ENCODE measurements at places on chromosomes 3 and 15. TPM values are rescaled to one million over a fixed set of nuclear protein-coding genes. Genes with fewer than 3 reads are reported as not detected.

Gene ACKR2
- 0.99 TPM for polyA plus RNA-seq

Gene APBA2
- polyA plus RNA-seq = 11.6 TPM

Gene MNS1
- 30.3 TPM for polyA plus RNA-seq

Gene MOBP
- 0.60 TPM for polyA plus RNA-seq

Gene GXYLT2
- polyA plus RNA-seq = 12.4 TPM

DNA sequence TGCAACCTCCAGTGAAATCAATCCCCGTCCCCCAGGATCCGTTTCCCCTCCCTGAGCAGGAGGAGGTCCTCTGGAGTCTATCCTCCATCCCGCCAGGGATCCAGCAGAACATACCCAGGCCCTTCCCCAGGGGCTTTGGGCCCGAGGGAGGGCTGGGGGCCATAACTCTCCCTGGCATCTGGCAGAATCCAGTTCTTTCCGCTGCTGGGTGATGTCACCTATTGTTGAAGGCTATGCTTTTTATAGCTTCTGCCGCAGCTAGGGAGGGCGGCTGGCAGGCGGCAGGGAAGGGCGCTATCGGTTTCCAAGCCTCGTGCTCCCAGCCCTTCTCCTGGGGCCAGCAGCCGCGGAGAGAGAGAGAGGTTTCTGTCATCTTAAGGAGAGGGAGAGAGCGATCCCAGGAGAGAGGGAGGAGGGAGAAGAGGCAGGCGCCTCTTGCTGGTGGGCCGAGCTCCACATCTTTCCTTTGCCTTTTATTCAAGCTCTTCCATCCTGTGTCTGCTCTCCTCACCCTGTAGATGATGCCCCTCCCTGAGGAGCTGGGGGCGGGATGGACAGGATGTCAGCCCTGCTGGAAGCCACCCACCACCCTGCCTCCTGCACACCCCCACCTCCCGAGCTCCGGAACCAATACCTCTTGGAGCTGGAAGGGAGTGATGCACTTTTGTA, 120.1 kb downstream of the ANP32A start:
- peak; percentile 67 for DNase-seq

DNA sequence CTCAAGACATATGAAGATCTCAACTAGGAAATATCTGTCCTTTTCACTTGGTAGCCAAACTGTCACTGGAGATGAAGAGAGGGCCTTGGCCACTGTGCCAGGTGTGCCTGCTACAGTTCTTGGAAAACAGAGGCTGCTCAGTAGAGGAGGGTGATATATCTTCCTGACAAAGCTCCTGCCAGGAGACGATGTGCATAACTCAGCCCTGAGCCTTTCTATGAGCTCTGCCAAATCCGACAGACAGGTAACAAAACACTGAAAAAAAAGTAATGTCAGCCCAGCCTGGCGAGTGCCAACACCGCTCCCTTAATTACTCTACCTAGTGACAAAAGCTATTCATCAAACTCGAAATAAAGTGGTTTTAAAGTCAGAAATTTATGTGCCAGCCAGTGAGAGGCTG, 123.2 kb downstream of the MFSD1 start:
- no peak for DNase-seq

- DNase-seq = no peak
Measured at GRCh38 chr3:57980416-57980815, 27.8 kb upstream of the FLNB start.

DNA sequence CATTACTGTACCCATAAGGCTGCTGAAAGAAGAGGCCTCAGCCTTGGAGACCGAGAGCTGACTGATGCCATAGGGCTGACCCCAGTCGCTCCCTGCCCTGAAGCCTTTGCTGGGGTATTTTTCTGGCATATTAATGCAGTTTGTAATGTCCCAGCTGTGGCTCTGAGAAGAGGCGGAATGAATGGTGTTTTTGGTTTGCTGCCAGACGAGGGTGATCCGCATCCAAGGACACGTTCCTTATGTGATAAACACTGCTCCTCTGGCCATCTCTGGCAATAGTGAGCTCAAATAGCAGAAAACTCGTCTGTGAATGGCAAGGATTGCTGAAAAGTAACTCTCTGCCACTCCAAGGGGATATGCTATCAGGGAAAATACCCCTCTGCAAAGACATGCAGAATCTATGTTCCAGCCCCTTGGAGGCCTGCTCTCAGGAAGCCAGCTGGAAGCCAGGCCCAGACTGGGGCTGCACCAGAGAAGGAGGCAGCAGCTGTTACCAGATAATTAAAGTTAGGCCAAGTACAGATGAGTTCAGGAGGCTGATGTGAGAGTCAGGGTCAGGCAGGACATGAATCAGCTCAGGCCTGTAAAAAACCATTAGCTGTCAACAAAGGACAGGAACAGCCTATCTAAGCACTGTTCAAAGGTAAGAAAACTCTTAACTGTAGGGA, 28.9 kb upstream of the KLHL6 start:
- DNase-seq = peak; percentile 82

- no peak for DNase-seq
Measured at GRCh38 chr3:114212646-114213045, 24.7 kb downstream of the ZNF80 start.

DNA sequence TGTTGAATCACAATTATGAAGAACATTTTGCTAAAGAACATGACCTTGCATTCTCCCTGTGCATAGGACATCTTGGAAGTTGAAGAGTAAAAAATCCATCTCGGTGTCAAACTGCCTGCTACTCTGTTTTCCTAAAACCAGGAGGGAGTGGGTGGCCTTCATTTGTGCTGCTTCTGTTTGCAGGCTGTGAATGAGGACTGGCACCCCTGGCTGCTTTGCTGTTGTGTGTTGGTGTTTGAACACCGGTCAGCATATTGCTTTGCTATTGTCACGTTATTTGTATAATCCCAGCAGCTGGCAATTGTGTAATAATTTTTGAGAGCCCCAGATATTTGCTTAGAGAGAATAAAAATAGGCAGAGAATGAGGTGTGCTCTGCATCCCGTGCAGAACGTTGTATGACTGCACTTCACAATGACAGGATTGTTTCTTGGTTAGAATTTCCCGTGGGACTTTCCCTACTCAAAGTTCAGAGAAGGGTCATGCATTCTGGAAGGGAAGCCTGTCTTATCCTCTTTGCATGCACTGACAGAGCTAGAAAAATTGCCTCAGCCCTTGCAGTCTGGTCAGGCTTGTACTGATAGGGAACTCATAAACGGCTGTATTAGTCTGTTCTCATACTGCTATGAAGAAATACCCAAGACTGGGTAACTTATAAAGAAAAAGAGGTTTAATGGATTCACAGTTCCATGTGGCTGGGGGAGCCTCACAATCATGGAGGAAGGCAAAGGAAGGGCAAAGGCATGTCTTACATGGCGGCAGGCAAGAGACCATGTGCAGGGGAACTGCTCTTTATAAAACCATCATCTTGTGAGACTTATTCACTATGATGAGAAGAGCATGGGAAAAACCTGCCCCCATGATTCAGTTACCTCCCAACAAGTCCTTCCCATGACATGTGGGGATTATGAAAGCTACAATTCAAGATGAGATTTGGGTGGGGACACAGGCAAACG, 16.3 kb downstream of the SV2B start:
- no peak for DNase-seq

DNA sequence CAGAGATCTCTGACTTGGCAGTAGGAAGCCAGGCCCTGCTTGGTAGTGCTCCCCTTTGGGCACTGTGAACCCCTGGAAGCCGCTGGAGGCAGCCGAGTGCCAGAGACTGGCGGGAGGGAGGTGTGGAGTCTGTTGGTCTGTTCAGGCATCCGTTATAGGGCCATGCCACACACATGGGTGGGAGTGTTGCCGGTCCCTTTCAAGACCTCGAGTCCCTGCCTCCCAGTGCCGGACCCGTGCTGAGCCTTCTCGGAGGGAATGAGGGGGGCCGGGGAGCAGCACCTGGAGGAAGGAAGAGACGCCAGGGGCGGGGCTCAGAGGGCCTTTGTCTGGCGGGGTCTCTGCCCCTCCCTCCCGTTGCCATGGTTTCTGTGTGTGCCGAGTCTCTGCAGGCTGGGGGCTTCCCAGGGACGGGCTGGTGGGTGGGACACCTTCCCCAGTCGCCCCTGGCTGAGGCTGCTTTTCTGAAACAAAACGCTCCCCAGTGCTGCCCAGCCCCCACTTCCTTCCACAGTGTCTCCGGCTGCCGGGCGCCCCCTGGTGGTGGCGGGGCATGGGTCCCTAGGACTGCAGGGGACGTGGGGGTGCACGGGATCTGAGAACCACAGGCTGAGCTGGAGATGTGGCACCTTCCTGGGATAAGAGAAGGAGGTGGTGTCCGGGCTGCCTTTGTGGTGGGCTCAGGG, 10.0 kb downstream of the GNAI2 start:
- peak; percentile 85 for DNase-seq
